ENCODE measurements at places on chromosomes 7 and 10.

DNA sequence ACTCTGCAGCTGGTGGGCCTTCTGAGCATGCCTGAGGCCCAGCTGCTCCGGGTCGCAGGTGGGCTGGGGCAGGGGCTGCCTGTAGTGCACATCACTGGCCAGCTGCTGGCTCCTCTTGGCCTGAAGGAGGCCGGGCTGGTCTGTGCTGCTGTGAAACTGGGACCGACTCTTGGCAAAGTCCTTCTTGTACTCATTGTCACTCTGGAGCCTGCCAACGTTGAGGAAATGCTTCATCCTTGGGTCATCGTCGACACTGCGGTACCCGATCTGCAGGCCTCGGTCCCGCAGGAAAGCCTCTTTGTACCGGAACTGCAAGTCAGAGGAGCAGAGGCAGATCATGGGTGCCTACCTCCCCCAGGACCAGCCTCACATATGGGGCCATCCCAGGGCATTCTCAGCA, 37.7 kb downstream of the HABP2 start:
- no peak for DNase-seq

DNA sequence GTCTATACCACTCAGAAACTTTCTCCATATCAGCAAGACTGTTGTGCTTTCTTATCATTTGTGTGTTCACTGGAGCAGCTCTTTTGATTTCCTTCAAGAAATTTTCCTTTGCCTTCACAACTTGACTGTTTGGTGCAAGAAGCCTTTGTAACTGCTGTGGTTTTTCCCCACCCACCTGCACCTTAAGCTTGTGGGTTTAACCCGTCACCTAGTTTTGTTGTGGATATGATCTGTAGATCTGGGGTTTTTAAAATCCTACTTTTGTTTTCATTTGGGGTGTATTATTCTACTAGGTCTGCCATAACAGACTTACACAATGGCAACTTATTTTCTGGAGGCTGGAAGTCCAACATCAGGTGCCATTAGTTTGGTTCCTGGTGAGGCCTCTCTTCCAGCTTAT, 30.5 kb upstream of the CHST3 start:
- no peak for DNase-seq

DNA sequence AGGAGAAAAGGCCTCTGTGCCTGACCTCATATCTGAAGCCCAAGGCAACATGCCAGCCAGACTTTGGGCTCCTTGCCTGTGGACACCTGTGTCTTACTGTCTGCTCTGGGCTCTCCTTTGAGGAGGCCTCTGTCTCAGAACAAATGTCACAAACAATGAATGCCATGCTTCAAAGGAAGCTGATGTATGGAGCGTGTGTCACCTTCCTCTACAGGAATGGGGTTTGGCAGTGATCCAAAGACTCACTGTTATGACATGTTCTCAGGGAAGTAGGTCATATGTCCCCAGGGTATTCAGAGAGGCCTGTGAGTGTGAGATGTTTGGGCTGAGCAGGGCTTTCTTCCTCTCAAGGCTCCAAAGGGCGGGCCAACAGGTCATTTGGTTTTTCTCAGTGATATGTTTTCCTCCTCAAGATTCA, 38.4 kb downstream of the PTPRE start:
- peak; percentile 7 for DNase-seq

GRCh38 chr10:46326066-46326465, 39.3 kb downstream of the ANTXRL start:
- DNase-seq, result no peak

GRCh38 chr10:14751921-14752320, 22.8 kb downstream of the FAM107B start:
- no peak for DNase-seq

Data from NAMALWA (cell line).